Temporal lobe (tissue), 4 donors: ENCODE measurements at places on chromosomes 16 and 17. TPM values are rescaled to one million over a fixed set of nuclear protein-coding genes. Genes with fewer than 3 reads are reported as not detected.

The SLC52A1 gene
- total RNA-seq, result not detected

The KIF2B gene
- total RNA-seq, result not detected

The NR1D1 gene
- total RNA-seq, result 0.25 TPM

The MARVELD3 gene
- total RNA-seq, result 0.25 TPM

The DPEP3 gene
- 0.25 TPM for total RNA-seq

The GAST gene
- not detected for total RNA-seq

The CA7 gene
- not detected for total RNA-seq

The ARHGDIG gene
- total RNA-seq, result 29.5 TPM

The QRICH2 gene
- total RNA-seq, result 5.2 TPM

The AOC2 gene
- total RNA-seq, result 0.49 TPM

The PRR35 gene
- total RNA-seq, result not detected

The FOXL1 gene
- 0.49 TPM for total RNA-seq

The TNP2 gene
- not detected for total RNA-seq

The CLEC19A gene
- total RNA-seq, result not detected

The FAM20A gene
- total RNA-seq, result 4.7 TPM

The ST6GALNAC1 gene
- 2.5 TPM for total RNA-seq

The CCNF gene
- total RNA-seq, result 6.6 TPM

The OSBPL7 gene
- 6.9 TPM for total RNA-seq

The CSH2 gene
- not detected for total RNA-seq

The CCL1 gene
- not detected for total RNA-seq

The ELMO3 gene
- 0.25 TPM for total RNA-seq

The TVP23C gene
- 25.3 TPM for total RNA-seq
